ENCODE measurements at places on chromosomes 2 and 18.

DNA sequence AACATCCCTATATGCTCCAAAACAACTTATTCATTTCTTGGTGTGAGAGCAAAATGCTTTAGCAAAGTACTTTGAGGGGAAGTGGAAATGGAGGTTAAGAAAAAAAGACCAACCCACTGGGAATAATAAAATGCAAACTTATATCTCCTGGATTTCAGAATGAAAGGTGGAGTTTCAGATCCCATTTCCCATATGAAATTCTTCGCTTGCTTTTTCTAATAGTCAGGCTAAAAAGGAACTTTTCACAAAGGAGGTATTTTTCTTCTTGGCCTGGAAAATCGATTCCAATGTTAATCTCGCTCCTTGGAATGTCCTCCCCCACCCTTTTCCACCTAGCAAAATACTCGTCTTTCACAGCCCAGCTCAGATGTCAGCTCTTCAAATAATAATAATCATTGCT, 360.9 kb downstream of the LPIN1 start:
- DNase-seq: no peak

GRCh38 chr2:172283476-172283875, 143.9 kb upstream of the ITGA6 start:
- no peak for DNase-seq

GRCh38 chr18:74378179-74378682, 62.6 kb downstream of the C18orf63 start:
- no peak for DNase-seq

GRCh38 chr2:220510668-220511067, 883.2 kb downstream of the SLC4A3 start:
- DNase-seq: no peak

- no peak for DNase-seq
Measured at GRCh38 chr2:148021886-148022285, 995 bp downstream of the MBD5 start.

DNA sequence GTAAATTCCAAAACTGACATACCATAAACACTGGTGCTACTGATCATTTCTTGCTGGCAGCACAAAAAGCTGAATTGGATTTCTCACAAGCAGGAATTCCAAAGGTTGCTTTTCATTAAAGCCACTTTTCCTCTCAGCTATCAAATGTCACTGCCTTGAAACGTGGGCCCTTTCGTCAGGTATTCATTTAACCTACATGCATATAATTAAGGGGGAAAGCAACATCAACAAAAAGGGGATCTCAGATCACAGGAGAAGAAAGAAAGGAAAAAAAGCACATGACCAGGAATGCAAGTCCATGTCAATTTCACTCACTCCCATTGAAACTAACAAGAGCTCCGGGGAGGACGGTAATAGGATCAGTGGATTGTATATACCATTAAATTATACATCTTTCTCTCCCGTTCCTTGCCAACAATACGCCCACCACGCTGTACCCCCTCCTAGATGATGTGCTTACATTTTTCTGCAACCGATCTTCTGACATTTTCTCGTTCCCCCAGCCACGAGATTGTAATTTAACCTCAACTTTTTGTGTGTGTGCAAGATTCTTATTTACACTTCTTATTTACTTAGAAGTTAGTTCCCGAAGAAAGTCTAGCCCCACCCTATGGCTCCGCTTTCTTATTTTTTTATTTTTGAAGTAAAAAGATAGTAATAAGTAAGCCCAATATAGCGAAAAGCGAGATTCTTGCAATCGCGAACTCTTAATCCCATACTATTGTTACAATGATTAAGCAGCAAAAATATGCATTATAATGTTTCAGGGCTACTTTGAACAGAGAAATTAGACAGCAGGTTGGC, 725 bp downstream of the FIGN start:
- DNase-seq: no peak

GRCh38 chr2:207467716-207468347, 61.9 kb upstream of the CREB1 start:
- no peak for DNase-seq

DNA sequence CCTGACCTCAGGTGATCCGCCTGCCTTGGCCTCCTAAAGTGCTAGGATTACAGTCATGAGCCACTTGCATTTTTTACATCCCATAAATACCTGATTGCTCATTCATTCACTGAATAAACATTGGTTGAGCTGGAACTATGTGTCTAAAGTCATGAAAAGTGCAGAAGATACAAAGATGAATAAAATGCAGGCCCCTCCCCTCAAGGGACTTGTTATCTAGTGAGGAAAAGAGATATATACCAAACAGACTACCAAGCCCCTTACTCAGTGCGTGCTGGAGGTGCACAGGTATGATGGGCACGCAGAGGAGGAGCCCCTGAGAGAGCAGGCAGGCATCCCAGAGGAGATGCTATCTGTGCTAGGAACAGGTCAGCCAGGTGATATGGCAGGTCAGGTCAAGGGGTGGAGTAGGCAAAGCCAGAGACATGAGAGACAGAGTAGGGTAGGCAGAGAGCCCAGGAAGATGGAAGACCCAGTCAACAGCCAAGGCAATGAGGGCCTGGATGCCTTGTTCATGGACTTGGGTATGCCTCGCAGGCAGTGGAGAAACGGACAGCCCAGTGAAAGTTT, 7.7 kb downstream of the FHL2 start:
- DNase-seq: no peak

DNA sequence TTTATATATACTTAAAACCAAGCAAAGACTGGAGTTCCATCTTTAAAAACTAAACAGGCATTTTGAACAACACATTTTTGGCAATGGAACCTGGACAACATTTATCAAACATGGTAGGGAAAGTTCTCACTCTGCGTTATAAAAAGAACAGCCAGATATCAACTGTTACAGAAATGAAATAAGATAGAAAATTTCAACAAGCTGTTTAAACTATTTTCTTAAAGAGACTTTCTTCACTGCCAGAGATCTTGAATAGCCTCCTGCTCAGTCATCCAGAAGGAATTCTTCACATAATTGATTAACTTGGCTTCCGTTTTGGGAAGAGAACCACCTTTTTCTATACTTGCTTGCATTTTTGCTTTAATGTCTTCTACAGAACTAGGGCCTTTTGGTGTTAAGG, 166.0 kb upstream of the PIK3C3 start:
- no peak for DNase-seq

GRCh38 chr2:126187668-126188067, 468.3 kb upstream of the GYPC start:
- no peak for DNase-seq

DNA sequence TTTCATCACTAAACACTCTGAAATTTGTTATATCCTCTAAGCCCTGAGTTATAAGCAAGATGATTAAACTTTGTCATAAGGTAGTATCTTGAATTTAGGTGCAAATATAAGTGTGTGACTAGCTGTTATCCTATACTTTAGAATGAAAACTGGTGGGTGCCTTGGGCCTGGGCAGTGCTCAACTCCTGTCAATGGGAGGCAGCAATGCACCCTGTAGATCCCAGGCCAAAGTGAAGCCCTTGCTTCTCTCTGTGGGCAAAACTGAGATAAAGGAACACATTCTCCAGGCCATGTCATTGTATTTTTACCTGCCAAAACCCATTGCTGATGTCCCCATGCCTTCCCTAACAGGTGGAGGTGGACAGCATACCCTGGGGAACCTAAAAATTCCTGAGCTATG, 525.2 kb downstream of the TNS1 start:
- DNase-seq: no peak

DNA sequence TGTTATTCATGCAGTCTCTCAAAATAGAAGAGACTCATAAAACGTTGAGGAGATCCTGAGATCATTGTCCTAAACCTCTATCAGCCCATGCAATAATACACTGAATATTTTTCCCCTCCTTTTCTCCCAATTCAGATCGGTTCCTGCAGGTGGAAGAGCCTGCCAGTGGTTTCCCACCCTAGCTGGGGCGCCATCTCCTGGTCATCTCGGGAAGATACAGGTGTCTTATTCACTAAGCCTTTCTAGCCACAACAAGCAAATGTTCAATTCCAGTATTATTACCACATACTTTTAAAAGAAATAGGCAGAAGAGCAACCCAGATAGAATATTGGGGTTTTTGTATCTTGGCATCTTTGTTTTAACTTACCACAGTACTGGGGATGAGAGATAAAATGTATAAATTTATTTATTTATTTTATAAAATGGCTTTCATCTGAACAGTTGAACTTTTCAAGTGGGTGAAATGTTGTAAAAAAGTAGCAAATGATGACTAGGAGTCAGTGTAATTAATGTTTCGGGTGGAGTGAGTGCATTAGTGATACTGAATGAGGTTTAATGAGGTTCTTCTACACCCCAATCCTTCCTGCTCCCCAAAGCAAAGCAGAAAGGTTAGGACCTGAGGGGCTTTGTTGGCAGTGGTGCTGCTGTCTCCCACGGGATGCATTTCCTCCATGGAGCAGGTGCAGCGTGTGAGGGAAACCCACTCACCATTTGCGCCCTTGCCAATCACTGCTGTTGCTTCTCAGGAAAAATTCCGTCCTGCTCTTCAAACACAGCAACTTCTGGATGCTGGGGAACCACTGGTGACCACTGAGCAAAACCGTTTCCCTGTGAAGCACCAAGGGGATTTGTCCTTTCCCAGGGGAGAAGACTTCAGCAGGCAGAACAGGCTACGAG, 147.1 kb upstream of the FHL2 start:
- peak; percentile 84 for DNase-seq

DNA sequence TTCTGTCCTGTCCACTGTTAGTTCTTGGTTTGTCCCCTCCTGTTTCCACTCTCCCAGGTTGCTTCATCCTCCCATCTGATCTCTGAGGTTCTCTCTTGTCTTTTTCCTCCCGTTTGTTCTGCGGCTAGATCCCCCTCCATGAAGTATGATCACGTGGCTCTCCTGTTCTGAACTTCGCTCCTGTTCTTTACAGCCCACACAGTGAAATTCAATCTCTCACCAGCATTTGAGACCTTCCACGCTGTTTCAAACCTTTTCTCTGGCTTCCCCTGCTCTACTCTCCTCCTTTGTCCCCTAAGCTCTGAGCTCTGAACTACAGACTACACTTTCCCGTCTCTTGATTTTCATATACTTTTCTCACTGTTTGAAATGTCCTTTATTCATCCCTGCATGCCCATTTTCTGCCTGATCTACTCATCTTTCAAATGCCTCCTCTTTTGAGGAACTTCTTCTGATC, 83.5 kb downstream of the OSBPL6 start:
- no peak for DNase-seq

GRCh38 chr2:25590921-25591505, 82.4 kb downstream of the DTNB start:
- peak; percentile 77 for DNase-seq

DNA sequence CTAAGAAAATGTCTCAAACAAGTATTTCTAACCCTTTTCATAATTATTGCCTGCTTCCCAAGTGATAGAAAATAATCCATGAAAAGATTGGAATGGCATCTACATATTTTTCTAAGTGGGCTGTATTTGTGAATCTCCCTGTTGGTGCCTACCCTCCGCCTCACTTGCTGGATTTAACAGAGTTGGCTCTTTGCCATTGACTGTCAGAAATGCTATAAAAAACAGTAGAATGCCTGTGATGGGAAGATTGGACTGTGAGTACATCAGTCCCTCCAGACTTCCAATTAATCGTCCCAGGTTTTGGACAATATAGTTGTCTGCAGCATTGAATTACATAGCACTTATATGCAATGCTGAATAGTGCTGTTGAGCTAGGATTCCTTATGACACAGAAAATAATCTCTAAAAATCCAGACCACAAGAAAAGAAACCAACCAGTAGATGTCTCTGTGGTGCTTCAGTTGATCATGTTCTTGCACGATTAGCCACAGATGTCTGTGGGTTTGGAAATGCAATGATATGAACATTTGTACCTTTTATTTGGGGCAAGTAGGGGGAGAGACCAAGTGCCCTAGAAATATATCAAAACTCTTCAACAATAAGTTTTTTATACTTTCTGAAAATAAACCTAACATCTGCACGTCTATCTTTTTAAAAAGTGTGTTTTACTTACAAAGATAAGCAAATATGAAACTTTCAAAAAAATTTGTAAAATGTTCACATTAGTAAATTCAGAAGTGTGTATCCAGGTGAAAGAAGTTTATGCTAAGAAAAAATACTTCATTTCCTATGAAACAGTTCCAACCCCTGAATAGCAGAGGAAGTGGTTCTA, 88.5 kb downstream of the DYNAP start:
- DNase-seq: no peak

GRCh38 chr2:16031058-16031847, 90.9 kb downstream of the MYCN start:
- DNase-seq: peak; percentile 73

DNA sequence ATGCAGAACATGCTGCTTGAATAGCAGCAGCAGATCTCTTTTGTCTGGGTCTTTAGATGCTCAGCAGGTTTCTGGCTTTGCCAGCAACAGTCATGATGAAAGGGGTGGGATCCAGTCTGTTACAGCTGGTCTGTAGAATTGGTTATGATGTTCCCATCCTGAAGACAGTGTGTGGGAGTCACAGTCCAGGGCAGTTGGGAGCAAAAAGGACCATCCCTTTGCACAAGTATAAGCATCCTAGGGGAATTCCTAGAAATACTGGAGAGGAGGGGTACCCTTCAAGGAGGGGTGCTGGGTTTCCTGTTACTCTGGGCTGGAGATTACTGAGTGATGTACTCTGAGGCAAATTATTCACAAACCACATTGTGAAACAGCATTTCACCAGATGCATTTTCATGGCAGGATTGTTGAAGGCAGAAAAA, 119.9 kb upstream of the RND3 start:
- DNase-seq: no peak

GRCh38 chr2:219297766-219298456, 11.3 kb downstream of the PTPRN start:
- no peak for DNase-seq

- no peak for DNase-seq
Measured at GRCh38 chr2:134636714-134637113, 82.1 kb downstream of the TMEM163 start.

DNA sequence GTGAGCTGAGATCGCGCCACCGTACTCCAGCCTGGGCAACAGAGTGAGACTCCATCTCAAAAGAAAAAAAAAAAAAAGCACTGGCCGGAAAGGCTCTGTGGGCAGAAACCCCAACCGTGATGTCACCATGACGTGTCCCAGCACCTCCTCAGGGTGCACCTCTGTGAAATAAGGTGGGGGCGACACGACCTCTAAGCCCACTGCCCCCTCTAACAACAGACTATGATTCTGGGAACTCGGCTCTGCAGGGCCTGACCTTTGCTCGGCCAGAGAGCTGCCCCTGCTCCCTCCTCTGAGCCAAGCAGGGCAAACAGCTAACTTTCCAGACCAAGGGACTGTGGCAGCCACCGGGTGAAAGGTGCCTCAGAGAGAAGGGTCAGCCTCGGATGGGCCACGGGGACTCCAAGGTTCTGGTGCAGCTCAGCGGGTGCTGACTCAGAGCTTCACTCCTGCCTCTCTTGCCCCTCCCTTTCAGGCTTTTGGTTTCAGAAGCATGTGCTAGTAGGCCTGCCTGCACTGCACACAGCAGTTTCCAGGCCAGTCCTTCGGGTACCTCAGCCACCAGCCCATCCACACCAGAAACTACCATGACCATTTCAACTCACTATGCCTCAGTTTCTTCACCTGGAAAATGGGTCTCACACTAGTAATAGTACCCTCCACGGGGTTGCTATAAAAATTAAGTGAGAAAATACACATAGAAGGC, 8.0 kb downstream of the TMBIM1 start:
- no peak for DNase-seq

GRCh38 chr2:21052044-21052443, 8.2 kb upstream of the APOB start:
- no peak for DNase-seq

- no peak for DNase-seq
Measured at GRCh38 chr18:71209944-71210343, 921.1 kb downstream of the SOCS6 start.
